ENCODE measurements at places on chromosomes 1 and 21. TPM values are rescaled to one million over a fixed set of nuclear protein-coding genes. Genes with fewer than 3 reads are reported as not detected.

CYYR1 gene
- polyA plus RNA-seq = 68.8 TPM

- DNase-seq = no peak
Observed at GRCh38 chr1:201759194-201759815, 69.7 kb upstream of the IPO9 start.

- DNase-seq = no peak
Observed at GRCh38 chr1:32068957-32069588, 3.7 kb upstream of the TMEM39B start.

TEDDM1 gene
- polyA plus RNA-seq = 0.21 TPM

DNA sequence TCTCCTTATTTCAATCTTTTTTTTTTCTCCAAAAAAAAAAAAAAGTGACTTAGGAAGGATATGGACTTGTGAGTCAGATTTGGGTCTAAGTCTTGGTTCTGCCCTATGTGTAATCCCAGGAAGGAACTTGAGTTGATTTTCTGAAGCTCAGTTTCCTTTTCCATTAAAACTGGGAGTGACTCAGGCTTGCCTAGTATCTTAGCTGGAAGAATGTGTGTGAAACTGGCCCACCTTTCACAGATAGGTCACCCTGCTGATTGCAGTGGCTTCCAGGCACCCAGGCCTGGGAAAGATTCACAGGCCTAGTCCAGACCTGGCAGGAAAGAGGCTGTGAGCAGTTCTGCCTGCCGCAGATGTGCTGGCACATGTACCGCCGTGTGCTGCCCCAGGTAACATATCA lies 218.3 kb upstream of the HOOK1 start:
- DNase-seq = no peak

FCN3 gene
- 20.6 TPM for polyA plus RNA-seq

DNA sequence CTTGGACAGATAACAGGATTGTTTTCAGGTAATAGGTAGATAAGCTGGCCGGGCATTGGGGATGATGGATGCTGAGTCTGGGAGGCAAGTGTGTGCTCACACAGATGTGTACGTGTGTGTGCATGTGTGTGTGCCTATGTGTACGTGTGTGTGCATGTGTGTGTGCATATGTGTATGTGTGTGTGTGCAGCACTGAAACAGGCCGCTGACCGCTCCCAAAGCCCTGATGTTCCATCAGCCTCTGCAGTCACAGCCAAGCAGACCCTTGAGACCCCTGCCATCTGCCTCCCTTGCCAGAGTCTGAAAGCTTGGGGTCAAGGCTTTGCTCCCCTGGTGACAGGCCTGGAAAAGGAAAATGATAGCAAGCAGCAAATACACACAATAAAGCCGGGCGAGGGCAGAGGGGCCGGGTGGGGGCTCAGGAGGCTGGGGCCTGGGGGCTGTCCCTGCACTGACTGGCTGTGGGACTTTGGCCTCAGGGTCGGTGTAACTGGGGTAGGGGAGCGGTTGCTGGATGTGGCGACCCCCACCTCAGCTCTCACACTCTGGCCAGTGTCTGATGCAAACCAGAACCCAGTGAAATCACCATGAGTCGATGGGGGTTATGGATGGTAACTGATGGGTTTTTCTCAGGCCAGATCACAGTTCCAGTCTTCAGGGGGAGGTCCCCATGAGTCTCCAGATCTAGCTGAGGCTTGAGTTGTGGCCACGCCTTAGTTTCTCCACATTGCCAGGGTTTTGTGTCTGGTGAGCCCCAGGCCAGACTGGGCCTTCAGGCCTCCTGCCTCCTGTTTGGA lies 9.2 kb upstream of the TNFRSF8 start:
- no peak for DNase-seq

- DNase-seq = no peak
Observed at GRCh38 chr1:205746757-205747412, 3.1 kb downstream of the NUCKS1 start.

All from left lung (tissue), 14 donors.